CD4-positive, alpha-beta memory T cell (primary cell): ENCODE measurements at places on chromosomes 2 and 18. TPM values are rescaled to one million over a fixed set of nuclear protein-coding genes. Genes with fewer than 3 reads are reported as not detected.

DNA sequence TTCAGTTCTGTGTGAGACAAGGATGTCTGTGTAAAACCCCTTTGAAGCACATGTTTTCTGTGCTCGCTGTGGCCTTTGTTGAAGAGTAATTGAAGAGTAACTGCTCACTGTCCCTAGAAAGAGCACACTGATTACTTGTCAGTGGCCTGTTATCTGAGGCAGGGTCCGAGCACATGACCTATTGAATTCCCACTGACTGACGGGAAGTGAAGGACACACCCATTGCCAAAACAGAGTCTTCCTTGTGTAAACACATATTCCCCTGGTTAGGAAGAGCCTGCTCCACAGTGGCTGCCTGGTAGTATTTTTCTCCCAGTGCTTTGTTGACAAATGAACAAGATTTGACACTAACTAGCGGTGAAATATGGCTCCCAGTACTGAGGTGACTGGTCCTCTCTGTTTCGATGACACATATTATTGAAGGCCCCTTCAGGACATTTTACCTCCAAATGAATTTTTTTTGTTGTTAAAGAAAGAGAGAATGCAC is 148.5 kb upstream of the GYPC start:
- H3K4me3 ChIP-seq = no peak overlapping the region
- H3K4me1 ChIP-seq = no peaks in the 10 kb centered on the region
- no peaks in the 10 kb centered on the region for H3K36me3 ChIP-seq
- H3K27ac ChIP-seq = no peak overlapping the region
- no peaks in the 10 kb centered on the region for H3K27me3 ChIP-seq

DNA sequence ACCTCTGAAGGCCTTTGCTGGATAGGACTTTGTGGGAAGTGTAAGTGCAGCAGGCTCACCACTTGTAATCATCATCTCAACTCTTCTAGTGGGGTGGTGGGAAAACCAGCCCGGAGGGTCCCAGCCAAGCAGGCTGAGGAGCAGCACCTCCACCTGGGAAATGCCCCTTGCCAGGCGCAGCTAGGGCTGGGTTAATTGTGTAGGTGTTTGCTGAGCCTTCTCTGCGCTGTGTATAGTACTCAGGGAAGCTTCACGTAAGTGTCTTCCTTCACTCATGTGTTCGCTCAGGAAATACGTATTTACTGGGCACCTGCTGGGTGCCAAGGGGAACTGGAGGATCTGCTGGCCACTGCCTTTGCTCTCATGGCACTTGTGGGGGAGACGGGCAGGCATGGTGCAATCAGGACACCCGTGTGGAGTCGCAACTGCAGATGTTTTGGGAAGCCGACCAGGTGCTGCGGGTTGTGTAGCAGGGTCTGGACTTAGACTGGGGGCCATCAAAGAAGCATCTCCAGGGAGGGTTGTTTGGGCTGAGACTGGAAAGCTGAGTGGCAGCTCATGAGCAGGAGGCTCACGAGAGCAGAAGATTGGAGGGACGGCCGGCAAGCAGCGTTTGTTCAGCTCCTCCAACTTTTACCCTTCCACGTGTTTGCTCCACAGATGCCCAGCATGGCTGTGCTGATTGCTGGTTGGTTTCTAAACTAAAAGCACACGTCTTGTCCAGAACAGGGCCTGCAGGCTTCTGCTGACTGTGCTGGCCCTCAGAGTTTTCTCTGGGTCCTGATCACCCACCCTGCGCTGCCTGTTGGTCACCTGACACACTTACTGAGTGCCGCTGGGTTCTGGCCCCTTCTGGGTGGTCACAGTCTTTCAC is 164.6 kb downstream of the LDLRAD4 start:
- H3K4me3 ChIP-seq = peak overlapping the region; percentile 63
- no peaks in the 10 kb centered on the region for H3K27me3 ChIP-seq
- peak overlapping the region; percentile 89 for H3K27ac ChIP-seq
- peaks cover 5% of the 10 kb centered on the region for H3K36me3 ChIP-seq

- no peak for DNase-seq
- H3K36me3 ChIP-seq = no peaks in the 10 kb centered on the region
- no peak overlapping the region for H3K27ac ChIP-seq
- no peak overlapping the region for H3K4me3 ChIP-seq
- no peaks in the 10 kb centered on the region for H3K27me3 ChIP-seq
Measured at GRCh38 chr2:150378686-150379085, 108.8 kb downstream of the RND3 start.

- no peaks in the 10 kb centered on the region for H3K4me1 ChIP-seq
- H3K27me3 ChIP-seq = no peaks in the 10 kb centered on the region
- no peak for DNase-seq
- H3K4me3 ChIP-seq = no peak overlapping the region
Measured at GRCh38 chr18:74225193-74225840, 66.4 kb downstream of the CYB5A start.

- no peaks in the 10 kb centered on the region for H3K36me3 ChIP-seq
- no peaks in the 10 kb centered on the region for H3K27me3 ChIP-seq
- H3K4me1 ChIP-seq = no peaks in the 10 kb centered on the region
- no peak overlapping the region for H3K27ac ChIP-seq
- no peak overlapping the region for H3K4me3 ChIP-seq
Measured at GRCh38 chr2:20212459-20212870, 12.5 kb downstream of the SDC1 start.

DNA sequence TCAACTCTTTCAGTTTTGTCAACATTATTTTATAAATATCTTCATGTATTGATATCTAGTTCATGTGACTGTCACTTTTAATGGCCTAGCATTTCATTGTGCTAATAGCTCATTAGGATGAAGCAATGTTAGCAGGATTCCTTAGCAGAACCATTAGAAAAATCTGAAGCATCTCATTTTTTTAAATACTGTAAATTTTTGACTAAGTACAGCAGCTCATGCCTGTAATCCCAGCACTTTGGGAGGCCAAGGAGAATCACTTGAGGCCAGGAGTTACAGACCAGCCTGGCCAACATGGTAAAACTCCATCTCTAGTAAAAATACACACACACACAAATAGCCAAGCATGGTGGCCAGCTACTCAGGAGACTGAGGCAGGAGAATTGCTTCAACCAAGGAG is 15.6 kb upstream of the ANTXR1 start:
- DNase-seq = no peak
- no peaks in the 10 kb centered on the region for H3K36me3 ChIP-seq
- no peak overlapping the region for H3K27ac ChIP-seq
- H3K27me3 ChIP-seq = peaks cover 4% of the 10 kb centered on the region

DNA sequence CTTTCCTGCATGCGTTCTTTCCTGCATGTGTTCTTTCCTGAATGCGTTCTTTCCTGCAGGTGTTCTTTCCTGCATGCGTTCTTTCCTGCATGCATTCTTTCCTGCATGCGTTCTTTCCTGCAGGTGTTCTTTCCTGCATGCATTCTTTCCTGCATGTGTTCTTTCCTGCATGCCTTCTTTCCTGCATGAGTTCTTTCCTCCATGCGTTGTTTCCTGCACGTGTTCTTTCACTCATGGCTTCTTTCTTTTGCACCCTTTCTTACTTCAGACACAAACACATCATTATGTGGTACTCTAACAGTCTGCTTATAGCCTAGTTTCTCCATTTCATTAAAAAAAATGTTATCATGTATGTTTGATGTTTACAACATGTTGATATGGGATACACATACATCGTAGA is 261.6 kb upstream of the PXDN start:
- H3K4me3 ChIP-seq = no peak overlapping the region
- no peak for DNase-seq
- H3K36me3 ChIP-seq = no peaks in the 10 kb centered on the region
- no peaks in the 10 kb centered on the region for H3K27me3 ChIP-seq

- DNase-seq = no peak
- H3K27me3 ChIP-seq = no peaks in the 10 kb centered on the region
- H3K36me3 ChIP-seq = no peaks in the 10 kb centered on the region
- H3K27ac ChIP-seq = no peak overlapping the region
- H3K4me1 ChIP-seq = no peaks in the 10 kb centered on the region
Measured at GRCh38 chr2:12774395-12774727, 57.6 kb downstream of the TRIB2 start.

DNA sequence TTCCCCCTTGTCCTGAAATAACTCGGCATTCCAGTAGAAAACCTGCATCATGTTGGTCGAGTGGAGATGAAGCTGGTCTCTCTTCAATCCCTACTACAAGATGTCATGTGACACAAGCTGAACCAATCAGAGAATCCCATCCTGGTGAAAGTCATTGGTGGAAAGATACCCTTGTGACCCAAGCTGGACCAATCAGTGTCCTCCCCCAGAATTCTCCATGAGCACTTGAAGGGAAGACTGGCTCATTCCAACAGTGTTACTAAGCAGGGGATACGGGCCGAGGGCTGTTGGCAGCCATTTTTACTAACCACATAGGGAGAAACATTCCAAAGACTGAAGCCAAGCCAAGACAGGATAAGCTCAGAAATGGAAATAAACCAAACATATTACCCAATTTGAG is 298.3 kb downstream of the ICOS start:
- H3K4me3 ChIP-seq = no peak overlapping the region
- no peaks in the 10 kb centered on the region for H3K27me3 ChIP-seq
- no peaks in the 10 kb centered on the region for H3K4me1 ChIP-seq
- DNase-seq = no peak
- no peak overlapping the region for H3K27ac ChIP-seq
- no peaks in the 10 kb centered on the region for H3K36me3 ChIP-seq

GRCh38 chr2:172930871-172931255 is 144.8 kb upstream of the MAP3K20 start:
- H3K4me1 ChIP-seq = no peaks in the 10 kb centered on the region
- no peak overlapping the region for H3K27ac ChIP-seq
- H3K27me3 ChIP-seq = no peaks in the 10 kb centered on the region
- no peak overlapping the region for H3K4me3 ChIP-seq
- no peak for DNase-seq
- H3K36me3 ChIP-seq = no peaks in the 10 kb centered on the region

- no peaks in the 10 kb centered on the region for H3K36me3 ChIP-seq
- H3K27ac ChIP-seq = peak overlapping the region; percentile 90
- no peaks in the 10 kb centered on the region for H3K27me3 ChIP-seq
- H3K4me3 ChIP-seq = peak overlapping the region; percentile 89
- DNase-seq = no peak
Measured at GRCh38 chr2:175167076-175167791, 769 bp downstream of the ATF2 start.

DNA sequence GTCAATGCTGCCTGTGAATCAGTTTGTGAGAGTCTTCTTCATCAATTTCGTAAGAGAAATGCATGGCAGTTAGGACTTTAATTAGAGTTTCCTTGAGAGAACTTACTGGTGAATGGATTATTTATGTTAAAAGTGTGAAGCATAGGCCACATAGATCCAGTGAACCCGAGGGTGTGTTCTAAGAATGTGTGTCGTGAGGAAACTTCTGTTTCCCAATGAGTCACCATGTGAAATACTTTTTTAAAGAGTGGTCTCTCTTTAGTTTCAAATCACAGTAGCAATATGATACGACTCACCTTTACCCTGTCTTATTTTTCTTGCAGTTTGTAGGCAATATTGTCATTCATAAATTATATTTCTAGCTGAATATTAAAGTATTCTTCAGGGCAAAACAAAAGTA is 18.5 kb downstream of the THSD7B start:
- H3K4me1 ChIP-seq = no peaks in the 10 kb centered on the region
- no peaks in the 10 kb centered on the region for H3K27me3 ChIP-seq
- DNase-seq = no peak
- H3K4me3 ChIP-seq = no peak overlapping the region
- no peaks in the 10 kb centered on the region for H3K36me3 ChIP-seq

DNA sequence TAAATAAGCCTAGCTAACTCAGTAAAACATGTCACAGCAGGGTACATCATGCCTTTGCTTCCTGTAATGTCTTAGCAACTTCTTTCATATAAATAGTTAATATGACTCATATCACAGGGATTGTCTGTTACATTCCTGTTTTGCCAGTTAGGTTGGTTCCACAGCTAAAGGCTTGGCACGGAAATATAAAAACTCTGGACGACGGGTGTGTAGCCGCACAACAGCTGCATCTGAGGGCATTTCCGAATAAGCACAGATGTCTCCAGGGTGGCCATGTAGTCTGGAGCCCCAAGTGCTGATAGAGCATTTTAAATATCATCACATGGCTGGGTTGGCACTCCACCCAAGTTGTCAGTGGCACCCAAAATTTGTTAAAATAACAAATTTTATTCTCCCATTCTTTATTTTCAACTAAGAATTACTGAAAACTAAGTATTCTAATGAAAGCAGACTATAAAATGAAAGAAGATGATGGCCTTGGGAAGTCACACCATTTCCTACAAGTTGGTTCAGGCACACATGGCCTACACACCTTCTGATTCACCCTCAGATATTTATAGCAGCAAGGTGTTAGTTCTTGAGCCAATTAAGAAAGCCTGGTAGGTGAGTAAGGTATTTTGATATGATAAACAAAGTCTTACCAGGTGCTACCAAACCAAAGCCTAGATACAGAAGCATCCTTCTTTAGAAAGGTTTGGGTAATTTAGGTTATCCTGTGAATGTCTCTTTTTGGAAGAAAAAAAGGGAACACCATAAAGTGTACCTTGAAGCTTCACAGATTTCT is 61.8 kb upstream of the STK17B start:
- no peak overlapping the region for H3K4me3 ChIP-seq
- H3K36me3 ChIP-seq = no peaks in the 10 kb centered on the region
- peaks cover 96% of the 10 kb centered on the region for H3K4me1 ChIP-seq
- H3K27ac ChIP-seq = peak overlapping the region; percentile 33

GRCh38 chr2:224259831-224260230 is 142.1 kb downstream of the FAM124B start:
- no peak for DNase-seq
- H3K27me3 ChIP-seq = no peaks in the 10 kb centered on the region

- no peaks in the 10 kb centered on the region for H3K36me3 ChIP-seq
- no peaks in the 10 kb centered on the region for H3K4me1 ChIP-seq
- no peaks in the 10 kb centered on the region for H3K27me3 ChIP-seq
Measured at GRCh38 chr2:65518751-65519150, 86.4 kb upstream of the SPRED2 start.

DNA sequence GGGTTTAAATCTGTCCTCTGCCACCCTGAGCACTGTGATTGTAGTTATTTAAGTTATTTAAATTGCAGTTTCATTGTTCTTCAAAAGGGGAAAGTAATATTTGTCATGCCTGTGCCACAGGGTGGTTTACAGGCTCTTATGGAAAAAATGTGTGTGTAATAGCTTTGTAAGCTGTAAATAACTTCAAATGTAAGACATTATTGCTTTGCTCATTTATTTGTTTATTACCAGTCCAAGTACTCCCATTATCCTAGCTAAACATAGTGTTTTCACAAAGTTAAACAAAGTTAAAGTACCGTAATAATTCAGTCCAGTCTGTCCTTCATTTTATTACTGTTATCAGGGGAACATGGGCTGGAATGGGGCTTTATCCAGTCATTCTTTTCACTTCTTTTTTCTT is 43.4 kb upstream of the IGFBP2 start:
- no peak overlapping the region for H3K4me3 ChIP-seq
- no peaks in the 10 kb centered on the region for H3K4me1 ChIP-seq
- no peak overlapping the region for H3K27ac ChIP-seq
- H3K36me3 ChIP-seq = no peaks in the 10 kb centered on the region
- no peaks in the 10 kb centered on the region for H3K27me3 ChIP-seq

Gene CROCC2
- total RNA-seq = not detected

Gene TNFRSF11A
- total RNA-seq = 1.3 TPM

Gene REEP1
- not detected for total RNA-seq

Gene GPN1
- 32.8 TPM for total RNA-seq

Gene FOXD4L1
- total RNA-seq = 0.52 TPM

Gene CNRIP1
- 0.29 TPM for total RNA-seq

Gene DSEL
- 1.2 TPM for total RNA-seq

Gene WIPF1
- total RNA-seq = 483 TPM

Gene SERPINB11
- total RNA-seq = not detected

Gene GCG
- not detected for total RNA-seq

Gene GATA6
- not detected for total RNA-seq

Gene ERBB4
- total RNA-seq = not detected
